ENCODE measurements at places on chromosomes 4 and X.

GRCh38 chr4:3396600-3396999, 45.2 kb upstream of the HGFAC start:
- no peak for DNase-seq

GRCh38 chr4:3284734-3285557, 7.9 kb upstream of the RGS12 start:
- no peak for DNase-seq

DNA sequence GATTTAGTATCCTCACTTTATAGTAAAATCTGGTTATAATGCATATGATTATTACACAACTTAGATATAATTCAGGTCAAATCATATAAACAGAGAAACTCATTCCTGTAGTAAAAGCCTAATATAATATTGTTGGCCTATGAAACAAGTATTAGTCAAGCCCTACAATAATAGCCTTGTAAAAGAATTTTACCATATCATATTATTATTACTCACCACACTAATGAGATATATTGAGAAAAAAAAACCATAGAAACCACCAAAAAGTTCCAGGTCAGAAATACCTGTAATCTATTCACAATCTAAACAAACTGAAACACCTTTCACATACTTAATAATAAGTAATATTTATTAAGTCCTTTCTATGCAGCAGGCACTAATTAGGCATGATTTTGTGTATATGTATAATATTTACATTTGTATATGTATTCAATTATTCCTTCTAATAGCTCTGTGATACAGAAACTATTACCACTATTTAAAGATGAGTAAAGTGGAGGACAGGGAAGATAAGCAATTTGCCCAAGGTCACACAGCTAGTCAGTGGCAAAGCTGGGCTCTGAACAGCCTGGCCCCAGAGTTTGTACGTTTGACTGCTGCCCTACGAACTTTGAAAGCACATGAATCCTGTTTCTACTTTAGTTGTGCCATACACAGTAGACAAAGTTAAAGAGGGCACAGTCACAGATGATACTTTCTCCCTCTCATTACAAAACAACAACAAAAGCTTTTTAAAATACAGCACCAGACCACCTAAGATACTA, 9.0 kb downstream of the ZNF827 start:
- DNase-seq: no peak

GRCh38 chrX:4930426-4930825, 1217.0 kb upstream of the PRKX start:
- no peak for DNase-seq

DNA sequence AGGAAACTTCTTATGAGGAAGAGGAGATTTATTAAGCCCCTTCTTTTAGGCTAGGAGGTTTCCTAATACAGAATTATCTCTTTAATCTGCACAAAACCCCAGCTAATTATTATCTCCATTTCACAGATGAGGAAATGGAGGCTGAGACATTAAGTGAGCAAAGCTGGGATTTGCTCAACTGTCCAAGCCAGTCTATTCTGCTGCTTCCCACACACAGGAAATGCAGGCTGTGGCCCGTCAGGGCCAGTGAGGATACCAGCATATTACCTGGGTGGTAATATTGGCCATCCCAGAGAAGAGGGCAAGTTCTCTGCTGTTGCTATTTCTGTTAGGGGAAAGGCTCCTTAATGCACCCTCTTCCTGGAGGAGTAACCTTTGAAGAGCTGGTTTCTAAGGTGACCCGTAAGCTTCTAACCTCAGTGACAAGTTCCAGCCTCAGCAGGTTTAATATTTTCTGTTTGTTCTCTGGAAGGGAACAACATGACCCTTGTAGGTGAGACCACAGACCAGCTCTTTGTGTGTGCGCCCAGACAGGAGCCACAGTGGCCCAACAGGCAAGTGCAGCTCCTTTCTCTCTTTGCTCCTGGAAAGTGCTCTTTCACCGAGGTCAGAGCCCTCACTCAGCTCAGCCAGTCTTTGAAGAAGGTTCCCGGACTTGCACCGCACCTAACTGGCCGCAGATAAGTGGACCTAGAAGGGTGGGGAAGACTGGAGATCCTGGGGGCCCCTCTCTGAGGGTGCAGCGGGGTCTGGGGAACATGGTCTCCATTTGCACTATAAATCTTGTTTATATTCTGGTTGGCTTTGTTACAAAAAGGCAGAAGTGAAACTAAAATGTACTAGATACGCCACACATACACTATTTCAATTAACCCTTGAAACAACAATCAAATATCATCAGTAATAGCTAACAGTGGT, 35.5 kb downstream of the TBC1D9 start:
- no peak for DNase-seq

- peak; percentile 13 for DNase-seq
Observed at GRCh38 chr4:76306882-76307659, 538 bp downstream of the STBD1 start.

- no peak for DNase-seq
Observed at GRCh38 chrX:11532291-11533078, 133.2 kb downstream of the ARHGAP6 start.

- DNase-seq: no peak
Observed at GRCh38 chrX:110992611-110993010, 103.4 kb upstream of the PAK3 start.

- no peak for DNase-seq
Observed at GRCh38 chr4:162485486-162485885, 321.7 kb upstream of the FSTL5 start.

GRCh38 chr4:87530868-87531267, 1.7 kb upstream of the SPARCL1 start:
- no peak for DNase-seq

DNA sequence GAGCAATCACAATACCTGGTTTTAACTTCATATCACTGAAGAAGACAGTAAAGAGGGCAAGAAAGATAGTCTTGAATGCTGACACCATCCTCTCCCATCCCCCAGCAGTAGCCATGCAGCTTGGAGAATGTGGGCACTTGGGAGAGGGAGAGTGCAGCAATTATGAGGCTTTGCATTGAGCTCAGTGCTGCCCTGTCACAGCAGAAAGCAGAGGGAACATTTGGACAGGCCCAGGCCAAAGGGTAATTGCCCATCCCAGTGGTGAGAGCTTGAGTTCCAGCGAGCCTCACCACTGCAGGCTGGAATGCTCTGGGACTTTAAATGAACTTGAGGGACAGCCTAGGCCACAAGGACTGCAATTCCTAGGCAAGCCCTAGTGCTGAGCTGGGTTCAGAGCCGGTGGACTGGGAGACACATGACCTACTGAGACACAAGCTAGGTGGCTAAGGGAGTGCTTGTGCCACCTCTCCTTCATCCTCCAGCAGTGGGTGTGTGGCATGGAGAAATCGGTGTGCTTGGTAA, 36.3 kb downstream of the CORIN start:
- DNase-seq: no peak

GRCh38 chr4:31984872-31985271, 1264.7 kb downstream of the PCDH7 start:
- no peak for DNase-seq

DNA sequence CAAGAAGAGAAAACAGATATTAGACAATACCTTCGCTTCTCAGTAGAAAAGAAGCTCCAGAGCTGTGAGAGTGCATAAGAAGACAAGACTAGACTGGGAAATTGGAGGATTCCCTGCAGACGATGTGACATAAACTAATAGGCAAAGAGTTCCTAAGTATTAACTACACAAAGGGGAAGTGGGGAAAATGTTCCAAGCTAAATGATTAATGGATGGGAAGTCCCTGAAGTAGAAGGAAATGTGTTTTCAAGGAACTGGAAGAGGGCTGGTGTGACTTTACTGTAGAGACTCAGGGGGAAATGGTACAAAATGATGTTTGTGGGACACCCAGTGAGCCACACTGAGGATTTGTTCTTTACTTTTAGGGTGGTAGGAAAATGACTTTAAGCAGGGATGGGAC, 69.7 kb upstream of the DCLK2 start:
- DNase-seq: no peak

DNA sequence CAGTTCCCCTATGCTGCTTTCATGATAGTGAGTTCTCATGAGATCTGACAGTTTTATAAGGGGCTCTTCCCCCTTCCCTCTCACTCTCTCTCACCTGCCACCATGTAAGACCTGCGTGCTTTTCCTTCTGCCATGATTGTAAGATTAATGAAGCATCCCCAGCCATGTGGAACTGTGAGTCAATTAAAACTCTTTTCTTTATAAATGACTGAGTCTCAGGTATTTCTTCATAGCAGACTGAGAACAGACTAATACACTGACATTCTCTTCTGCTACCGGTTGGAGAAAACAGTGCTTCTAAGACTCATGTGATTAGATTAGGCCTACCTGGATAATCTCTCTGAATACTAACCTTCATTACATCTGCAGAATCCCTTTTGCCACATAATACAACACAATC, 45.4 kb upstream of the TRPC5OS start:
- no peak for DNase-seq

DNA sequence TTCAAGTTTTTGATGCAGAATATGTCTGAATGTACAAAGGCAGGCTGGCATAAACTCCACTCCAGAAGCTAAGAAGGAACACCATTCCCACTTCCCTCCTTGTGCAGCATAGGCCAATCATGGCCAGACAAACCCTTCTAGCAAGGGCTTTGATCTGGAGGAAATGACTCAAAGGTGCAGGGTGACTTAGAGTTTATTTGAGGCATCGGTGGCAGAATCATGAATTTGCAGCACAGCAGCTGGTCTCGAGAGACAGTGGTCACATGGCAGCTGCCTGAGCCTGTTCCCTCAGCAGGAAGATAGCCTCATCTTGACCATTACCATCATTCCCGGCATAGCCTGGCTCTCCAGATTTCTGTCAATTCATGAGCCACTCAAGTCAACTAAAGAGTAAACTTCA, 154.5 kb downstream of the ATP10D start:
- no peak for DNase-seq

DNA sequence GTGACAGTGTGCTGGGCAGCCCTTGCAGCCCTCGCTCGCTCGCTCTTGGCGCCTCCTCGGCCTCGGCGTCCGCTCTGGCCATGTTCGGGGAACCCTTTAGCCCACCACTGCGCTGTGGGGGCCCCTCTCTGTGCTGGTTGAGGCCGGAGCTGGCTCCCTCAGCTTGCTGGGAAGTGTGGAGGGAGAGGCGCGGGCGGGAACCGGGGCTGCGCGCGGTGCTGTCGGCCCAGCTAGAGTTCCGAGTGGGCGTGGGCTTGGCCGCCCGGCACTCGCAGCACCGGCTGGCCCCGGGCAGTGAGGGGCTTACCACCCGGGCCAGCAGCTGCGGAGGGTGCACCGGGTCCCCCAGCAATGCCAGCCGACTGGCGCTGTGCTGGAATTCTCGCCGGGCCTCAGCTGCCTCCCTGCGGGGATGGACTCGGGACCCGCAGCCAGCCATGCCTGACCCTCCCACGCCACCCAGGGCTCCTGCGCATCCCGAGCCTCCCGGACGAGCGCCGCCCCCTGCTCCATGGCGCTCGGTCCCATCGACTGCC, 770.1 kb upstream of the GALNTL6 start:
- DNase-seq: no peak

DNA sequence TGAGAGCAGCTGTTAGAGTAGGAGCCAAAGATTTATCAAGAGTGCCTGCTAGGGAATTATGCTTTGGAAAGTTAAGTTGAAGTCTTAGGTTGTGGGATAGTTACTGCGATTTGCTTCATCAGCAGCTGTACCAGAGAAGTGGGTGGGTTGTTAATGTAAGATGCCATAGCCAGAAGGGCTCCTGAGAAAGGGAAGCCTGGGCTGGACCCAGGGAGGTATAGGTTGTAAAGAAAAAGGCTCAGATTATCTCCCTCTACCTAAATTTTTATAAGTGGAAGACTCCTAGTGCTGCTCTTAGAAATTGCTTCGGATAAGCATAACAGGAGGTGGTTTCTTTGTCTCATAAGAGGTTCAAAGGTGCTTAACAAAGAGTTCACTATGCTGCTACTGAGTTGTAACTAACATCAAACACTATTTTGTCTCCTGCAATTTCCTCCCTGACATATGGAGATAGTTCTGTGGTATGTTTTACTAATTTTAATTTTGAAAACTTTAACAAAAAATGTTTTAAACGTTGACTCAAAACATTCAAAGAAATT, 356.9 kb downstream of the DTHD1 start:
- DNase-seq: no peak

DNA sequence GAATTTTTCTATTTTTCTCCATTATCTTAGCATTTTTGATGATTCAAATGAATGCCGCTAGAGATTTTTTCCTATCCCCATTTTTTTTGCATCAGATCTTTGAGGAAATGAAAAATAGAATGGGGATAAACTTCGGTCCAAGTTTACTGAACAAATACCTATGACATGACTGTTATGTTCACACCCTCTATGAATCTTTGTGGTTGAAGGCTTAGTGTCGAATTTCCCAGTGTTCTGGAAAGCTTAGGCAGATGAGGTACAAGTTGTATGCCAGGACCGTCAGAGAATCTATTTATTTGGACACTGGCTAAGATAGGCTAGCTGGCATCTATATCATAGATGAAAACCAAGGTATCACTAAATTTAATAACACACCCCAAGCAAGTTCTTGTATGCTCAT, 123.4 kb downstream of the SPCS3 start:
- DNase-seq: no peak

DNA sequence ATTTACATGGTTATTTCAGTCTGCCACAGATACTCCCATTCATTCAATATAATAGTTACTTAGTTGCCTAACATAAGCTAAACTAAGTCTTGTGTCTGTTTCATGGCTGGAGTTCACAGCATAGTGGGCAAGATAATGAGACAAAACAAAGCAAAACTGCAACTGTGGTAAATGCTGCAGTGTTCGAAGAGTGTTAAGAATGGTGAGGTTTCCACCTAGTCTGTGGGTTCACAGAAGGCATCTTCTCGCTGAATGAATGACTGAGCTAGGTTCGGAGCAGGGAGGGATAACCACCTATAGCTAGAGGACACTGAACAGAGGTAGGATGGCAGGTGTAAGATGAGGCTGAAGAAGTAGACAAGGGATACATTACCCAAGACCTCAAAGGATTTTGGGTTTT, 171.0 kb downstream of the FBXW7 start:
- DNase-seq: no peak

GRCh38 chrX:41472231-41472815, 25.2 kb downstream of the NYX start:
- no peak for DNase-seq

DNA sequence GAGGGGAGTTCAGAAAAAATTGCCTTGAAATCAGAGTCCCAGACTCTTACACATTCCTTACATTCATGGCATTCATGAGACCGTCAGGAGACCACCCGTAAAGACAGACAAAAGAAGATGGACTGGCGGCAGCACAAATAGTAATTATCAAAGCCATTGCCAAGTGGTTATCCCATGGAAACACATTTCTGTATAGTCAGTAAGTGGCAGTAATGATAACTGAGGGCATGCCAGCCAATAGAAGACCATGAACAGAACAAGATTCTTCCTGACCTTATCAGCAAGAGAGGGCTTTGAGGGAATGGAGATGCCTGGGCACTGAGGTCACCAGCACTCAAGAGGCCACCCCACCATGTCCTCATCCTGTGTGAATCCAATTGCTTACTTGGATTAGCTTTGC, 121.7 kb upstream of the HCCS start:
- no peak for DNase-seq

DNA sequence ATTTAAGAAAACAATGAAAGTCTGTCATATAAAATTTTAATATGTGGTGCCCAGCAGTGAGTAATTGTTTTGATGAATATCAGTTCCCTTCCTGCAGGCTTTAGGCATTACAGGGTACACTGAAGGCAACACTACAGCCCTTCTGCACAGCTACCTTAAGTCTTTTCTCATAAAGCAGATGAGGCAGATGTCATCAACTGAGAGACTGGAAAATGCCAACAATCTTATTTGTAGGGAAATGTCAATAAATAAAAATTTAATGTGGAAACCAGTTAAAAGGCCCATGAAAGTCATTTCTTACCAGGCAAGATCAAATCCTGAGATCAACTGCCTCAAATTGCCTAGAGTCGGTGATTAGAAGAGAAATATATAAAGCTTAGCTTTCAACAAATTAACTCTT, 193.4 kb upstream of the NWD2 start:
- DNase-seq: no peak

- DNase-seq: peak; percentile 55
Observed at GRCh38 chrX:47540754-47541538, 20.1 kb upstream of the ARAF start.
